ENCODE measurements at places on chromosomes 7 and 10.

DNA sequence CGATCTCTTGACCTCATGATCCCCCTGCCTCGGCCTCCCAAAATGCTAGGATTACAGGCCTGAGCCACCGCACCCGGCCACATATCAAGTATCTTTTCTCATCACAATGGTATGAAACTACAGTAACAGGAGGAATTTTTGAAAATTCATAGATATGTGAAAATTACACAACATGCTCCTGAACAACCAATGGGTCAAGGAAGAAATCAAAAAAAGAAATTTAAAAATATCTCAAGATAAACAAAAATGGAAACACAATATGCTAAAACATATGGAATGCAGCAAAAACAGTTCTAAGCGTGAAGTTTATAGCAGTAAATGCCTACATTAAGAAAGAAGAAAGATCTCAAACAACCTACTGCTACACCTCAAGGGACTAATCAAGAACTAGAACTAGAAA is 59.8 kb upstream of the ADAM12 start:
- DNase-seq = no peak

- DNase-seq = no peak
Observed at GRCh38 chr10:69916118-69916517, 114.4 kb downstream of the COL13A1 start.

- no peak for DNase-seq
Observed at GRCh38 chr7:322708-323111, 32.7 kb downstream of the FOXL3 start.

- no peak for DNase-seq
Observed at GRCh38 chr7:110854166-110854565, 236.8 kb upstream of the LRRN3 start.

DNA sequence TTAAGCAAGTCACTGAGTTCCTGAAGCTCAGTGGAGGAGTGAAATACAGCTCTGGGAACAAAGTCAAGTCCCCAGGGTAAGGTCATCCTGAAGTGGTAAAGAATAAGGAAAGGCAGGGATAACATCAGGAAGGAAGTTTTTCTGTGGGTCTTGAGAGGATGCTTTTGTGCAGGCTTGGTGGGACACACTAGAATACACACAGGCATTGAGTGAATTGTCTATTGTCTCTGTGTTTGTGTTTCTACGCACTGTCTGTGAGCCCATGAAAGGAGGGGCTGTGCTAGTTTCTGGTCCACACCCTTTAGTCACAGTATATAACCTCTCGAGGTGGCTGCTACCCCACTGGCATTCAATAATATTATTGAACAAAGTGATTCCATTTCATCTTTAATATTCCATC is 95.8 kb upstream of the ABCB5 start:
- DNase-seq = no peak

GRCh38 chr10:51010977-51011376 is 63.3 kb upstream of the PRKG1 start:
- DNase-seq = peak; percentile 14

DNA sequence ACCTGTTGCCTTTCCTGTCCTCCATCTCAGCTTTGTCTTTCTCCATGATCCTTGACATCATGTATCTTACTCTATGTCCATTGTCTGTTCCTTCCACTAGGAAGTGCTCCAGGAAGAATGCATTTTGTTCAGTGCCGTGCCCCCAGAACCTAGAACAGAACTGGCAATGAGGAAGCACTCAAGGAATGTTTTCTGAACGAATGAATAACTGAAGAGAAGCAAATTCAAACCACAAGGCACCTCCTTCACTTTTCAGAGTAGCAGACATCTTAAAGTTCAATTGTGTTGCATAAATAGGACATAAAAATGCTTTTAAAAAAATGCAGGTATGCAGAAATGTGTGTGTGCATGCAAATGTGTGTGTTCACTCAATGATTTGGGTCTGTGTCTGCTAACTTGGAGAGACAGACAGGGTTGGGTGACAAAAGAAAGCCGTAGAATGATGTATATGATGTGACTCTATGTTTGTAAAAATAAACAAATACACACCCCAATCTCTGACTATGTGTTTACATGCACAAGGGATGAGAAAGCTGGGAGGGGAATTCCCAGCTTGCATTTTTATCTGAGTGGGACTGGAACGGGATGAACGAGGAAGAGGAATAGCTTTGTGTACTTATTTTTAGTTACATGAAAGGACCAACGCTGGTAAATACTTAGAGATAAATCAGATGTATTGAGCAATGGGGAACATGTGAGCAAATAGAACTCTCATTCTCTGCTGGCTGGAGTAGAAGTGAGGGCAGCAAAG is 237.7 kb downstream of the FANK1 start:
- DNase-seq = no peak
